ENCODE measurements at places on chromosomes 16 and 17.

DNA sequence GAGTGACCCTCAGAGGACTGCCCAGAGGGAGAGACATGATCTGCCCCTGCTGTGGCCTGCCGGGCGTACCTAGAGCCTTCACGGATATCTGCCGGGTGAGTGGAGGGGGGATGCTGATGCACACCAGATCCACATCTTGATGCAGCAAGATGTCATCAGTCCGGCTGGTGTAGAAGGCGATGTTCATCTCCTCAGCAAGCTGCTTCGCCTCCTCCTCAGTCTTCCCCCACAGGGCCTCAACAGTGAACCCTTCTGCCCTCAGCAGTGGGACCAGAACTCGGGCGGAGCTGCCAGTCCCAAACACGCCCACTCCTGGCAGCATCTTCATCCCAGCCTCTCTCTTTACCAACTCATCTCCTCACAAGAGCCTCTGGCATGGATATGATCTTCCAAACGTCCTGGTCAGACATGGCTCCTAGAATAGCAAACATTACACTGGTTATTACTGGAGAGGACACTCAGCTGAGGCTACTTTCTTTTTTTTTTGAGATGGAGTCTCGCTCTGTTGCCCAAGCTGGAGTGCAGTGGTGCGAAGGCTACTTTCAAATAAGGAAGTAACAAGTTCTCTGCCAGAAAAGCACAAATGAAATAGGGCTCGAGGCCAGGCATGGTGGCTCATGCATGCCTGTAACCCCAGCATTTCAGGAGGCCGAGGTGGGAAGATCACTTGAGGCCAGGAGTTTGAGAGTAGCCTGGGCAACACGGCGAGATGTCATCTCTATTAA is 18.9 kb downstream of the C16orf86 start:
- H3K36me3 ChIP-seq: peaks cover 16% of the 10 kb centered on the region
- DNase-seq: no peak
- peak overlapping the region; percentile 87 for H3K27ac ChIP-seq
- H3K27me3 ChIP-seq: no peaks in the 10 kb centered on the region

- no peaks in the 10 kb centered on the region for H3K27me3 ChIP-seq
- no peak for DNase-seq
- no peaks in the 10 kb centered on the region for H3K4me1 ChIP-seq
- no peak overlapping the region for H3K27ac ChIP-seq
- no peaks in the 10 kb centered on the region for H3K36me3 ChIP-seq
Observed at GRCh38 chr17:72193391-72194106, 72.7 kb downstream of the SOX9 start.

GRCh38 chr17:36755586-36755985 is 154.2 kb downstream of the MRM1 start:
- peaks cover 15% of the 10 kb centered on the region for H3K27me3 ChIP-seq
- DNase-seq: peak; percentile 56
- H3K36me3 ChIP-seq: no peaks in the 10 kb centered on the region
- H3K27ac ChIP-seq: no peak overlapping the region
- H3K4me1 ChIP-seq: no peaks in the 10 kb centered on the region

- peaks cover 16% of the 10 kb centered on the region for H3K4me1 ChIP-seq
- no peak overlapping the region for H3K4me3 ChIP-seq
- no peak overlapping the region for H3K27ac ChIP-seq
- H3K36me3 ChIP-seq: peaks cover 14% of the 10 kb centered on the region
Observed at GRCh38 chr17:79079421-79080200, 5.0 kb downstream of the ENGASE start.

DNA sequence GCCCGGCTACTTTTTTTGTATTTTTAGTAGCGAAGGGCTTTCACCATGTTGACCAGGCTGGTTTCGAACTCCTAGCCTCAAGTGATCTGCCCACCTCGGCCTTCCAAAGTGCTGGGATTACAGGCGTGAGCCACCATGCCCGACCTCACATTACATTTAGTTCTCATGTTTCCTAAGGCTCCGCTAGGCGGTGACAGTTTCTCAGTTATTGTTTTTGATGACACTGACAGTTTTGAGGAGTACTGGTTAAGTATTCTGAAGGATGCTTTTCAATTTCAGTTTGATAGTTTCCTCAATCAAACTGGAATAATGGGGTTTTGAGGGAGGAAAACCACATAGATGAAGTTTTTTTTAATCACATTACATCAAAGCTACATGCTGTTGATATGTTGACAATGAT is 1028.5 kb downstream of the CDH8 start:
- no peak overlapping the region for H3K27ac ChIP-seq
- no peak overlapping the region for H3K4me3 ChIP-seq
- no peaks in the 10 kb centered on the region for H3K4me1 ChIP-seq

- no peaks in the 10 kb centered on the region for H3K27me3 ChIP-seq
- peaks cover 91% of the 10 kb centered on the region for H3K4me1 ChIP-seq
- H3K36me3 ChIP-seq: peaks cover 44% of the 10 kb centered on the region
- DNase-seq: peak; percentile 52
- peak overlapping the region; percentile 97 for H3K27ac ChIP-seq
- peak overlapping the region; percentile 61 for H3K4me3 ChIP-seq
Observed at GRCh38 chr17:78383725-78384471, 5.4 kb downstream of the PGS1 start.

GRCh38 chr16:11979013-11979672 is 2.6 kb downstream of the SNX29 start:
- DNase-seq: no peak

- H3K27ac ChIP-seq: no peak overlapping the region
- no peak for DNase-seq
- H3K36me3 ChIP-seq: peaks cover 47% of the 10 kb centered on the region
- H3K27me3 ChIP-seq: no peaks in the 10 kb centered on the region
Observed at GRCh38 chr16:14576532-14576931, 53.5 kb downstream of the PARN start.

DNA sequence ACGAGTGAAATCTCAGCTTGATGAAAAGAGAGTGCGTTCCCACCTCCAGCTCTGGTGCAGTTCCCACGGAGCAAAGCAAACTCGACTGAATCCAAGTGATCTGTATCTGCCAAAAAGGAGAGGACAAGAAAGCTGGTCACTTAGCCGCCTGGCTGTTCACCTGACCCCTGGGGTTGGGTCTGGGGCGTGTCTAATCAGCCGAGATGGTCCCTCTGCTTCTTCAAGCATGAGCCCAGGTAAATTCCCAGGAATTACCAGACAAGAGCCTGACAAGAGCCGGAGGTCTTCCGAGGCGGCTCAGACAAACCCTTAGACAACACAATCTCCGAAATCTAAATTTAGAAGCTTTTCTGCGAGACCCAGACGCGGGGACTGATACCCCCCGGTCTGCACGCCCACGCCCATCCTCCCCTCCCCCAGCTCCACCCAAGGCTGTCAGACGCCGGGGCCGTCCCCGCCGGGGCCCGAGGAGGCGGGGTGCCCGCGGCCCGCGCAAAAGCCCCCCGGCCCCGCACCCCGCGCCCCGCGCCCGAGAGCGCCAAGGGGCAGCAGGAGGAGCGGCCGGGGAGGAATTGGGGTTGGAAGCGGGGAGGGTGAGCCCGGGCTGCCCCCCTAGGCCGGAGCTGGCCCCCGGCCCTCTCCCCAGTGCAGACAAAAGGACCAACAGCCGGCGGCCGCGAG is 674 bp downstream of the ZNF821 start:
- DNase-seq: peak; percentile 59
- H3K4me3 ChIP-seq: peak overlapping the region; percentile 79
- H3K27ac ChIP-seq: peak overlapping the region; percentile 86
- H3K36me3 ChIP-seq: peaks cover 20% of the 10 kb centered on the region
